ENCODE measurements at places on chromosomes 4 and X.

- no peak for DNase-seq
These were observed 1616.1 kb downstream of the C4orf33 start for GRCh38 chr4:130712038-130712437.

- DNase-seq = no peak
These were observed 167.8 kb upstream of the FAM241A start for GRCh38 chr4:111977419-111977965.

- DNase-seq = no peak
These were observed 13.1 kb upstream of the SLC9B1 start for GRCh38 chr4:103032574-103032973.

- no peak for DNase-seq
These were observed 467 bp downstream of the HSD17B11 start for GRCh38 chr4:87390551-87390890.

GRCh38 chrX:151402719-151403390 is 5.8 kb downstream of the VMA21 start:
- DNase-seq = no peak

DNA sequence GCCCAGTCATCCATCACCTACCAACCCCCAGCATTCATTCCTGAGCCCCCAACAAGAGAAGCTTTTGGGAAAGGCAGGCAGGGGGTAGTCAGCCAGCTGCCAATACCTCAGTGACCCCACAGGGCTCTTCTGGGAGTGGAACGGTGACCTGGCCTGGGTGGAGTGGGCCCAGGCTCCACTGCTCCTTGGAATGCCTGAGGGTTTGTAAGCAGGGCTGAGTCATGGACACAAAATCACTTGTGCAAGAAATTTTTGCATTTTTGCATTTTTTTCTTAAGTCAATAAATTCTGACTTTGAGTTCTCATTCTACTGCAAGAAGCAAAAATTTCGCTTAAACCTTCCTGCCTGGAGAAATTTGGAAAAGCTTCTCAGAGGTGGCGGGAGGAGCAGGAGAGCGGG is 18.5 kb downstream of the SORCS2 start:
- no peak for DNase-seq

- no peak for DNase-seq
These were observed 49.6 kb downstream of the KLHL13 start for GRCh38 chrX:118066867-118067515.

- DNase-seq = no peak
These were observed 296.4 kb upstream of the VCX start for GRCh38 chrX:7546551-7547080.

DNA sequence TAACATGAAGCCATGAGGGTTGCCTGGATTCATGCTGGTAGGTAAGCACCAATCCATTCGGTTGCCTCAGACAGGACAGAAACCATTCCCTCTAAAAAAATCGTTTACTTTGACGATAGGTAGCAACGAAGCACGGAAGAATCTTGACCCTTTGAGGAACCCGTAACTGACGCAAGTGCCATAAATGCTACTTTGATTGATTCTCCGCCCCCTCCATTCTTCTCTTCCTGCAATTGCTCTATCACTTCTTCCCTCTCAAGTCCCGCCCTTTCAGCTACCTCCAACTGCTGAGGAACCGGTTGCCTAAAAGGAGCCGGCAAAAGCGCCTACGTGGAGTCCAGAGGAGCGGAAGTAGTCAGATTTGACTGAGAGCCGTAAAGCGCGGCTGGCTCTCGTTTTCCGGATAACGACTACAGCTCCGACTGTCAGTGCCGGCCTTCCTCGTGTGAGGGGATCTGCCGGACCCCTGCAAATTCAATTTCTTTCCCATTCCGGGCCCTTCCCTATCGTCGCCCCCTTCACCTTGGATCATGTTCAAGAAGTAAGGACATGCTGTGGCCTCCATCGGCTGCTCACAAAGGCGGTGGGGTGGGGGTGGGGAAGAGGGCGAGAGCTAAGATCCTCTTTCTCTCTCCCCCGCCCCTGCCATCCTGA is at the start of gene MCTS1:
Gene MCTS1 (plus strand): TSS at position 395 of the 654 bp plus-strand sequence. CDS start 136 bp downstream, at position 531.
- DNase-seq = peak; percentile 65

- DNase-seq = no peak
These were observed 56.7 kb upstream of the NXF3 start for GRCh38 chrX:103149652-103150051.

DNA sequence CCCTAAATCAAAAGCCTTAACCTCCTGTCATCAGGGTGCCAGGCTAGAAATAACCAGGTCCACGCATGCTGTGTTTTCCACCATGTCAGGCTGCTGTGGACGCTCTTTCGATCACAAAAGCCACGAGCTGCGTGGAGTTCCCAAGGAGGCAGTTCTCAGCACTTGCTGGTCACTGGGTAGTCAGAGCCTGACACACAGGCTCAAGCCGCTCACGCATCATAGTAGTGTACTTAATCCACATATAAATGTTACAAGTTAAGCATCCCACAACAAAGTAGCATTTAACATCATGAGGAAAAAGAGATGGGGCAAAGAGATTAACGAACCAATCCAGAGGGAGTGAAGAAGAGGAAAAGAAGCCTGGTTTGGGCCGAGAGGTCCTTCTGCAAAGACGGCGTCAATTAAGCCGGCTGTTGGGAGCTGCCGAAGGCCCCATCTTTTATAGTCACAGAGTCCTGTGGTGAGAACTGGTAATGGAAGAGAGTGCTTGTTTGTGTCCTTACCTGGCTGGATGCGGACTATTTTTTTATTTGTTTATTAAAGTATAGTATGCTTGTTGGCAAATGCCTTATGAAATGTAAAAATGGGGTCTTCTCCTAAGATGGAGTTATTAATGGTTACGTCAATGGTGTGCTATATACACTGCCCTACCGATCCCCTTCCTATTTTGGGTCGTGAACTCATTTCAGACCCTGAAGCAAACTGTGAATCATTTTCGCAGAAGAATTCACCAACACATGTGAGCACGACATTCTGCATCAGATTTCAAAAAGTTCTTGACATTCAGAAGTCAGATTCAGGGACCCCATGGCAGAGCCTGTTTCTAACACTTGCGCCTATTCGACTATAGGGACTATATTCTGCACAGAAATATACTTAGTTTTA is 675 bp downstream of the PRIMPOL start:
- no peak for DNase-seq

DNA sequence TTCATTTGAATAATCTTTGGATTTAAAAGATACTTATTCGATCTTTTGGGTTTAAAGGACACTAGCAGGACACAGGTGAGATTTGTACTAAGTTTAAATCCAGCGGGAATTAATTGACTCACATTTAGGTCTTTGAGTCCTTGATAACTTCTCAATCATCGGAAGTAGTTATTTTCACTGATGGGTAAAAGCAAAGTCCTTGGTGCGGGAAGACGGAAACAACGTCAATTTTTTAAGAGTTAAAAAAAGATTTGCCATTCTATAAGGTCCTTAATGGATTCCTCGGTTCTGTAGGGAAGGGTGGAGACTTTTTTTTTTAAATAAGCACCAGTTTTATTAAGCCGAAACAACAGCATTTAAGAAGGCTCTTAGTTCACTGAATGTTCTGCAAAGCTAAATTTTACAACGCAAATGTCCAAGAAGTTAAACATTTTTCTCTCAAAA is 2.9 kb downstream of the TMSB4X start:
- DNase-seq = no peak

- DNase-seq = no peak
These were observed 40.5 kb downstream of the CLDN34 start for GRCh38 chrX:10007621-10008020.

- DNase-seq = no peak
These were observed 35.1 kb downstream of the PSAPL1 start for GRCh38 chr4:7399440-7400234.

DNA sequence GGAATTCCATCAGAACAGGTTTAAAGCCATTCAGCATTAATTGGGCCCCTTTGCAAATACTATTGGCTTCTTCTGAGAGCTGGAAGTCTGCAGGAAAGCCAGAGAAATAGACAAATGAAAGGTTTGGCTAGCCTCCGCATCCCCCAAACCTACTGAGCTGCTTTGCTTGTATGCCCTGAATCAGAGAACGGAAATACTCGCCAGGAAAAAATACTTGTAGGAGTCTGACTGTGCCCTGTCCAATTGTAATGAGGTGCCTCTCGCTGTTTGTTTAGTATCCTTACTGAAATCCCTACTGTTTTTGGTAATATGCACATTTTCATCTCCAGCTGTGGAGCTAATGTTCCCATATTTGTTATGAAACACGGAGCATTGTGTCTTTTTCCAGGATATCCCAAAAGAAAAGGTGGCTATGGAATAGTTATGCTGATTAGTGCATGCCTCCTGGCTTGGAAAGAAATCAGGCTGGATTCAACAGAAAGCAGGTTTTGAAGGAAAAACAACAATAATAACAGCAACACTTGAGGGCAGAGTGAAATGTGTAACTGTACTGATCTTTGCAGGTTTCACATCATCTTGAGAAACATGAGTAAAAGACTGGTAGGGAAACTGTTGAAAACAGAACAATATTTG is 50.7 kb upstream of the NLGN4X start:
- no peak for DNase-seq

- DNase-seq = no peak
These were observed 33.4 kb downstream of the APOOL start for GRCh38 chrX:85037114-85037513.

DNA sequence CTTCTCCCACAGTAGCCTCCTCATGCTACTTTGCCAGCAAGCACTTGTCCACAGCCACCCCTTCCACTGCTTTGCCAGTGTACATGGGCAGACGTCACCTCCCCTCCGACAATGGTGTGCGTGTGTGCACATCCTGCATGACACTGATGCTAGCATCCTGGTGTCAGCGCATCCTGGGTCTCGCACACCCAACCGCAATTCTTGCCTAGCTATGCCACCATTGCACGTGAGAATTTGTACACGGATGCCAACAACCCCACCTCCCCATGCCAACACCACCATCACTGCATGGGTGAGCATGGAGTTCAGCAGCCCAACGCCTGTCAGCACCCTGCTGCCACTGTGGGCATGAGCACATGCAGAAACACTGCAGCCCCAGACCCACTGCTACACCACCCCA is 550.0 kb downstream of the STPG2 start:
- DNase-seq = no peak

GRCh38 chr4:139242511-139243051 is 37.4 kb downstream of the MGARP start:
- DNase-seq = no peak

DNA sequence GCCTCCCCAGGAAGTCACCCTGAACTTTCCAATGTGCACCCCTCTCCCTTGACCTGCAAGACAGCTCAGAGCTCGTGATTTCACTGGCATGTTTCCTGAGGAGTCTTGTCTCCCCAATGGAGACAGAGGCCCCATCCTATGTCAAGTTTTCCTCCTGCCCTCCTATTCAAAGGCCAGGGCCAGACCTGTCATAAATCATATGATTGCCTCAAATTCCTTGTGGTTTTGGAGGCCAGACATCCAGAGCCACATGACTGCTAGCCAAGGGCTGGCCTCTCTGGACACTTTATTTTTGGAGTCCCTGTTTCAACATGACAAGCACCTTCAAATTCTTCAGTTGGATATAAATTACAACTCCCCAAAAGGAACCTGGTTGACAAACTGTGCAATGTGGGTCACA is 76.0 kb upstream of the TFDP3 start:
- DNase-seq = no peak

DNA sequence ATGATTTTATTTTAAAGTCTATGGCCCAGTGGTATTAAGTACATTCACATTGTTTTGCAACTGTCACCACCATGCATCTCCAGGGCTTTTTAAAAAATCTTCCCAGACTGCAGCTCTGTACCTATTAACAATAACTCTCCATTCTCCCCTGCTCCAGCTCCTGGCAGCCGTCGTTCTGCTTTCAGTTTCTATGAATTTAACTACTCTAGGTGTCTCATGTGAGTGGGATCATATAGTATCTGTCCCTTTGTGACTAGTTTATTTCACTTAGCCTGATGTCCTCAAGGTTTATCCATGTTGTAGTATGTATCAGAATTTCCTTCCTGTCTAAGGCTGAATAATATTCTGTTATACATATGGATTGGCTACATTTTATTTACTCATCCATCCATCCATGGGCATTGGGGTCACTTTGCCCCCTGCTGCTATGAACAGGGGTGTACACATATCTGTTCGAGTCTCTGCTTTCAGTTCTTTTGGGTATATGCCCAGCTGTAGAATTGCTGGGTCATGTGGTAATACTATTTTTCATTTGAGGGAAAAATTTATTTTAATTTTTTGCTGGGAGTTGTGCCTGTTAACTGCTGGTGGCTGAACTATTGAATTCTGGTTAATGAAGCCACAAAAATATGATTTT is 131.3 kb downstream of the ARHGAP10 start:
- DNase-seq = no peak

DNA sequence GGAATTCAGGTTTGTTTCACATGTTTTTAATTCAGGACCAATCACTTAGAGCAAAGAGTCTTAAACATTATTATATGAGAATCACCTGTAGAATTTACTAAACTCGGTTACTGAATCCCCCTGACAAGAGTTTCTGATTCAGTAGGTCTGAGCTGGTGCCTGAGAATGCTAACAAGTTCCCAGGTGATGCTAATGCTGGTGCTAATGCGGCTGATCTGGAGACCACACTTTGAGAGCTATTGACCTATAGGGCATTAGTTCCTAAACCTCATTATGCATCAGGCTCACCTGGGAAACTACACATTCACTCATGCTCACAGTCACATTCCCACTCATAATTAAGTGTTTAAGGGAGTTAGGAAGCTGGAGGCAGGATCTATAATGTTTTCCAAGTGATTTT is 36.1 kb upstream of the NUDT6 start:
- DNase-seq = no peak

DNA sequence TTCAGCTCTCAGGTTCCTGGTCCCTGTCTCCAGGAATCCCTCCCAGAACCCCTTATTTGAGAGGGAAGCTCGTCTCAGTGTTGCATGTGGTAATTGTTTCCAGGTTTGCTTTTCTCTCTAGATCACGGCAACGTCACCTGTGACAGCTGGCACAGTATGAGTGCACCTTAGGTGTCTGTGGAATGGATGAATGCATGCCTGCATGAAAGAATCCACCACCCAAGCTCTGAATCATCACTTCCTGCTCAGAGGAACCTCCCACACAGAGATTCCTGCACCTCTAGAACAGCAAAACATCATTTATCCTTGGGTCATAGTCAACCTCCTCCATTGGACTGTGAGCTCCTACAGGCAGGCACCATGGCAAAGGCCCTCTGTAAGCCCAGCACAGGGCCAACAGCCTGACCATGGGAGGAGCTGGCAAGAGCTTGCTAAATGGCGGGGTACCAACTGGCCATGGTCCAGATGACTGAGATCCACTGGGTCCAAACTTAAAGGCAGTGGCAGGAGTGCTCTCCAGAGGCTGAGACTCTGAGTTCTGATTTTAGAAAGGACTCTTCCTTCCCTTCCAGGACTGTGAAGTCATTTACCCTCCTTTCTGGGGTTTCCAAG is 116.2 kb downstream of the SLC2A9 start:
- no peak for DNase-seq

- no peak for DNase-seq
These were observed 59.0 kb downstream of the GK start for GRCh38 chrX:30712214-30712613.

- DNase-seq = no peak
These were observed 325.9 kb downstream of the EPHA5 start for GRCh38 chr4:65344278-65344825.

DNA sequence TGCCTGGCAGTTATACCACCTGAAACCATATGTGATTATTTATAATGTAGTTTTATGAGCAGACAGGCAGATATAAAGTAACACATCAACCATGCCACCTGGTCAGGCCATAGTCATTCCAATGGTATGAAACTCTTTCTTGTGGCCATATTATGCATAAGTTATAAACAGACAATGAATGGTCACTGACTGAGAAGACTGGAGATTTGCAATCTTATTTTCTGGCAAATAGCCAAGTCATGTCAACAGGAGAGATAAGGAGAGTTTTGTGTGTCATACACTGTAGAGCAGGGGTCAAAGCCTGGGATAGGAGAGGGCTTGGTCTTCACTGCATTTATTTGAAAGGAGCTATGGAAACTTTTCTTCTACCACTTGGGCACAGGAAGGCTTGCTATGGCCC is 29.5 kb downstream of the SORBS2 start:
- no peak for DNase-seq

All from NK-92 treated with Interleukin-12 subunit alpha and Interleukin-12 subunit beta, amount 100 ng/mL, for 24 hours (cell line).